ENCODE measurements at places on chromosomes 12 and 14. TPM values are rescaled to one million over a fixed set of nuclear protein-coding genes. Genes with fewer than 3 reads are reported as not detected.

- no peak for DNase-seq
Measured at GRCh38 chr12:19850346-19851065, 411.2 kb downstream of the AEBP2 start.

DNA sequence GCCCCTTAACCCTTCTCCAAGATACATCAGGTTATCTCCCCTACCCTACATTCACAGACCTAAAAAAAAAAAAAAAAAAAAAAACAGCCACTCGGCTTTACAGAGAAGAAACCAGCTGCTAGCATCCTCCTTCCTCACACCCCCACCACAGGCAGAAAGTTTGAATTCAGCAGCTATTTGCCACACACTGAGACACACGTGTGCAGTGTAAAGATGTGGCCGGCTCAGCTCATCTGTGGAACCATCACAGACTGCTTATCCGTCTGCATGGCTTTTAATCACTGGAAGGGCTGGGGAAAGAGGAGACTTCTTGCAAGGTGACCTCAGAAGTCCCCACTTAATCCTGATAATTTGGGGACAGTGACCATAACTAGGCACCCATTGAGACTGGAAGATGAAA is 50.0 kb downstream of the VWF start:
- DNase-seq = peak; percentile 32

GRCh38 chr12:98416845-98417244 is 98.5 kb upstream of the TMPO start:
- DNase-seq = no peak

GRCh38 chr12:11854011-11854499 is 204.6 kb downstream of the ETV6 start:
- DNase-seq = no peak

The AKT1 gene
- polyA plus RNA-seq = 194 TPM

The MYO1H gene
- polyA plus RNA-seq = 0.48 TPM

The MARCHF9 gene
- polyA plus RNA-seq = 10.2 TPM

DNA sequence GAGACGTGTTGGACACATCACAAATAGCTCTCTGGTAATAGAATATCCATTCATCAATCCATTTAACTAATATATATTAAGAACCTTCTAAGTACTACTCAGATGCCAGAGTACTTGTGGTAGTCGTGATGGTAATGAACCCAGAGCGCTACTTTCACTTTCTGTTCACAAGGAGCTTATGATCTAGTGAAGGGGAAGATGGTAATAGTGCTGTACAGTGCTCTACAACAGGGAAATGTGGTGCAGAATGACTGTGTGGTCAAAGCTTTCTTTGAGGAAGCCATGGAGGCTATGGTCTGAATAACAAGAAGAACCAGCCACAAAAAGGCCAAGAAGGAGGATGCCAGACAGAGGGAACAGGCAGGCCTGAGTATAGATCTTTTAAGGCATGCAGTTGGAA is 212.0 kb downstream of the PTPRO start:
- DNase-seq = no peak

The FAIM2 gene
- 14.0 TPM for polyA plus RNA-seq

The CLEC2B gene
- polyA plus RNA-seq = 1.8 TPM

DNA sequence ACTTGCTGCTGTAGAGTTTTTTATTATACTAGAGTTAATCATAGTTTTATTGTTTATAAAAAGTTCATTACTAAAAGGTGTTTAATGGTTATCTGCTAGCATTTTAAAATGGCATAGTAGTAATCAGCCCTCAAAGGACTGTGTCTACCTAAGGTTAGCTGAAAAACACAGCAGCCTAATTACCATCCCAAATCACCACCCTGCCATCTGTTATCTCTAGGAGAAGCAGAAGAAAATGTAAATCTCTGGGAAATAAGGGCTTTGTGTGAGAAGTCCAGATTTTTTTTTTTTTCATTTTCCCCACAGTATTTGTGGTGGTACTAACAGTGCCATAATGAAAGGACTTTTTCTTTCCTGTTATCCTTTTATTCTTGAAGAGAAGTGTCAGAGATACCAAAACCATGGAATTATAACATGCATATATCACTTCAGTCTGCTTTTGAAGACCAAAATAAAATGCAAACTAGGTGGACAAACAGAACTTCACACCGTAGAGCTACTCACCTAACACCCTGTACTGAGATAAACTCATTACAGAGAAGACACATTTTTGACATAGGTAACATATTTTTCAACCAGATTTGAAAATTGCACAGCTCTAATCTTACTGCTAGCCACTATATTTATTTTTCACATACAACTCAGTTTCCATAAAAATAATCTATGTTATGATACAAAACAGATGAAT is 876.2 kb downstream of the C12orf50 start:
- no peak for DNase-seq

GRCh38 chr14:95038521-95039250 is 118.6 kb downstream of the DICER1 start:
- no peak for DNase-seq

DNA sequence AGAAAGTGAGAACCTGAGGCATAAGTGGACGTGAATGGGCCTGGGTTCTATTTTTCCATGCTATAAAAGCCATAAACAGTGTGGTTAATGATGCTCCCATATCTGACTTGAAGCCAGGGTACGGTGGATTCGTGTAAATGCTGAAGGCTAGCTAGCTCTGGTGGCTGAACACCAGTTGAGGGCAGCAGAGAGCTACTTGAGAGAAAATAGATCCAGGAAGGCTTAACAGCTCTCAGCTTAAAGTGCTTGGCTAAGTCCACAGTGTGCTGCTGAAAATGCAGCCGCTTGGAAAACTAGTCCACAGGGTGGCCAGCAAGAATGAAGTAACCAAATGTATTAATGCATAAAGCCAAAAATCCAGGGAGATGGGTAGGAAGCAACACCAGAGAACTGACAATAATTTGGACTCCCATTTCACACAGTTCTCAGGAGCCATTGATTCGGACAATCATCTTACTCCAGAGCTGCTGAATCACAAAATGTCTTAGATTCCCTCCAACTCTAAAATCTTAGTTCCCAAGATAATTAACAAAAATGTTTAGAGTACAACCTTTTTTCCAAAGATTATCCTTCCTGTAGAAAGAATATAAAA is 15.0 kb upstream of the FOXG1 start:
- peak; percentile 27 for DNase-seq

The PLEKHD1 gene
- 0.53 TPM for polyA plus RNA-seq

DNA sequence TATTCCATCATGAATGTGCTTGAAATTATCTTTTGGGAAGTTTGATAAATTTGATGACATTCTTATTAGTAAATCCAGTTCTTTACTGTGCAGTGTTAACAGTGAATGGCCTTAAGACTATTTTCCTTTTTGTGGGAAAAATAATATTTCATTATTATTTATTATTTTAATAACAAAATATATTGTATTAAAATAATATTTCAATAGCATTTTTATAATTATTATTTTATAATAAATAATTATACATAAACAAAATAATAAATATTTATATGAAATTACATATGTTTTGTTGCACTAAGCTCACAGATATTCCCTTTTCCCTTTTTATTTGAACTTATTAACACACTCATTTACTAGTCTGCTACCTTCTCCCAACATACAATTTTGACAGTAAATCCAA is 33.6 kb downstream of the PIK3C2G start:
- no peak for DNase-seq

- no peak for DNase-seq
Measured at GRCh38 chr12:94112121-94112520, 36.3 kb upstream of the PLXNC1 start.

The BCL2L14 gene
- 0.20 TPM for polyA plus RNA-seq

GRCh38 chr12:100741084-100741711 is 53.4 kb upstream of the ANO4 start:
- peak; percentile 7 for DNase-seq

The SMCO3 gene
- polyA plus RNA-seq = 0.42 TPM

The GPR65 gene
- 0.28 TPM for polyA plus RNA-seq

- DNase-seq = no peak
Measured at GRCh38 chr14:61765225-61765943, 3.2 kb downstream of the SNAPC1 start.

Measured in muscle of back (tissue), 13 donors.